Activated T-cell treated with anti-CD3 and anti-CD28 coated beads for 48 hours (primary cell): ENCODE measurements at places on chromosomes 11 and 22.

GRCh38 chr22:27507935-27508526, 293.5 kb downstream of the MN1 start:
- DNase-seq, result no peak

- DNase-seq, result no peak
These were observed 308.6 kb downstream of the DLG2 start for GRCh38 chr11:85318573-85318972.

GRCh38 chr11:76161261-76161961, 44.9 kb downstream of the WNT11 start:
- DNase-seq, result no peak

DNA sequence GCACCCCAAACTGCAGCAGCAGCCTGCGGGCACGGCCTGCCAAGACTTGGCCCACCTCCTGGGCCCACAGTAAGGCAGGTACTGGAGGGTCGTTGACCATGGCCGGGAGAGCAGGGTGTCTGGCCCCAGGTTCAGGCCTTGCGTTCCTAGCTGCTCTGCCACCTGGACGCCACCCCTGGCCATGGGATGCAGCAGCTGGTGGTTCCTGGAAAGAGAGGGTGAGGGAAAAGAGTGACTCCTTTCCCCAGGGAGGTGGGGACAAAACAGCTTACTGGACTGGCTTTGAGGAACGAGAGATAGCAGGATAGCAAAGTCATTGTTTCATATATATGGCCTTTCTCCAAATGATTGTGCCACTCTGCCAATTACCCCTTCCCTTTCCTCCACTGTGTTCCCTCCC, 1.8 kb downstream of the BSCL2 start:
- no peak for DNase-seq

GRCh38 chr22:49991167-49991566, 21.4 kb downstream of the IL17REL start:
- no peak for DNase-seq

- DNase-seq, result no peak
These were observed 190.4 kb downstream of the MIAT start for GRCh38 chr22:26847816-26848215.
